ENCODE measurements at places on chromosomes 3 and 15.

- DNase-seq = no peak
These were observed 502.1 kb upstream of the IL12A start for GRCh38 chr3:159486580-159486979.

GRCh38 chr3:125075738-125076137 is 19.9 kb upstream of the HEG1 start:
- DNase-seq = no peak

DNA sequence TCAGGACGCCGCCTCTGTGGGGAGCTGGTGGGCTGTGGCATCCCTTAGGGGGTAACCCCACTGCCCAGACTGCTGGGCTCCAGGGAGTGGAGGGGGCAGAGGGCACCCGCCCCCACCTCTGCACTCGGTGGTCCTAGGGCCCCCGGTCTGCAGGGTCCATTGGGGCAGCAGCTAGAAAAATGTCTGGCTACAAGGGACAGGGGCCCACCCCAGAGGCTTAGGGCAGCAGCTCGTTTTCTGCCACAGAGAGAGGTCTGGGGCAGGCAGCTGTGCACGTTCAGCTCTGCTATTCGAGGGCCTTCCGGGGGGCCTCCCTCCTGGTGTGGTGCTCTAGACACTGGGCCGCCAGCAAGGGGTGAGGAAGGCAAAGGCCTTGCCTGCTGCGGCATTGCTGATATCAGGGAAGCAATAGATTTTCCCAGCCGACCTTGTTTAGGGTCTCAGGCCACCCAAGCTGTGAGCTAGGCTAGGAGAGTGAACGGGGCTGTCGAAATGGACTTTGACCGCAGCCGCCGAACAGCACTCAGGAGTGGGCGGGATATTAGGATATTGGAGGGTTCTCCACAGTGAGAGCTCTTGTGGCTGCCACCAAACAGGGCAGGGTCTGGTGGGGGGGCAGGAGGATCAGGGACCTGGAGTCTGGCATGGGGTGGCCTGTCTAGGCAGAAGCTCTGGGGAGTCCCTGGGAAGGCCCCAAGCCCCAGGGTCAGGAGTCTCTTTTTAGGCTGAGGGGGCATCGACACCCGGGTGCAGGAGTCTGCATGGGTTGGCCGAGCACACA is 61.4 kb upstream of the KLF13 start:
- DNase-seq = no peak

- no peak for DNase-seq
These were observed 40.6 kb upstream of the SEC22A start for GRCh38 chr3:123161167-123161566.

DNA sequence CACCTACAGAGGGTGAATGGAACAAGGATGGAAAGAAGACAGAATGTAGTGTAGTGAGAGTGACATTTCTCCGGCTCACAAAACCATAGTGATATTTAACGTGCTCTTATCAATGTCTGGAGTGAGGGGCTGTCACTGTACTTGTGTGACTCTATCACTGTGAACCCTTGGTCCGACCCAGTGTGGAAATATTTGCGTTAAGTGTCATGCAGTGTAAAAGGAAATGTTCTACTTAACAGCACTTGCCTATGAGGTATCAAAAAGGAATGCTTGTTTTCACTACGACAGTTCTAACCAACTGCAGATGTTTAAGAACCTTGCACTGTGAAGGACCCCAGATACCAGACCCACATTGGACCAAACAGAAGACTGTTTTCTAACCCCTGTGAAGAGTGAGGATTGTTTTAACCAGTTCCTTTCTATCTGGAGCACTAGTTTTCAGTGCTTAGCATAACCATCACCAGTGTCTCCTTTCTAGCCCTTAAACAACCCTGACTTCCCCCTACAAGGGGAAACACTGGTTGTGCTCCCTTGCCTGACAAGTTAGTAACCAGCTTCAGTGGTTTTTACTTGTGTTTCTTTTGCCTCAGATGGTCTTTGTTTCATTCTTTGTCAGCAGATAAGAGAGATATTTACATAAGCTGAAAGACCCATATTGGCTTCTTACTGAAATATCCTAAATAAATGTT is 144.7 kb upstream of the ABHD17C start:
- no peak for DNase-seq

DNA sequence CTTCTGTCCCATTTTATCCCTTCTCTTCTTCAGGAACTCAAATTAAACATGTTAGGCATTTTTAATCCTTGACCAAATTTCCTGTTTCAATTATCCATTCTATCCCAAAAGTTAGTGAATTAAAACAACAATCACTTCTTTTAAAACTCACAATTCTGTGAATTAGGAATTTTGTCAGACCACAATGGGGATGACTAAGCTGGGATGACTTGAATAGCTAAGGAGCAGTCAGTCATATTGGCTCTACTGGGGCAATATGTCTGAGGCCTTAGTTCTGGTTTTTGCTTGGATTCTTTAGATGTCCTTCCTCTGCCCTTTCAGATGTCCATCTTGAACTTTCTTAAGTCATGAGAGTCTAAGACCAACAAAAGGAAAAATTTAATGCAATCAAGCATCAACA is 178.2 kb upstream of the TGFBR2 start:
- no peak for DNase-seq
